HT-29 (cell line): ENCODE measurements at places on chromosomes 13 and 19. TPM values are rescaled to one million over a fixed set of nuclear protein-coding genes. Genes with fewer than 3 reads are reported as not detected.

The PSG2 gene
- not detected in 2 replicates for total RNA-seq

The NR1H2 gene
- 111 and 113 TPM in 2 replicates for total RNA-seq

The ZNF333 gene
- total RNA-seq, result 2.3 and 2.6 TPM in 2 replicates

DNA sequence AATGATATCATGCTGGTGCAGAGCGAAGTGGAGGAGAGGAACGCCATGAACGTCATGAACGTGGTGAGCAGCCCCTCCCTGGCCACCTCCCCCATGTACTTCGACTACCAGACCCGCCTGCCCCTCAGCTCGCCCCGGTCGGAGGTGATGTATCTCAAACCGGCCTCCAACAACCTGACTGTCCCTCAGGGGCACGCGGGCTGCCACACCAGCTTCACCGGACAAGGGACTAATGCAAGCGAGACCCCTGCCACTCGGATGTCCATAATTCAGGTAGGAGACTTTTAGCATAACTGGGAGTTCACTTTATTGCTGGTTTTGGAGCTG lies 3.3 kb downstream of the PCDH17 start:
- no peak for DNase-seq

- DNase-seq, result no peak
These were observed 15.8 kb downstream of the DEDD2 start for GRCh38 chr19:42201489-42202289.

DNA sequence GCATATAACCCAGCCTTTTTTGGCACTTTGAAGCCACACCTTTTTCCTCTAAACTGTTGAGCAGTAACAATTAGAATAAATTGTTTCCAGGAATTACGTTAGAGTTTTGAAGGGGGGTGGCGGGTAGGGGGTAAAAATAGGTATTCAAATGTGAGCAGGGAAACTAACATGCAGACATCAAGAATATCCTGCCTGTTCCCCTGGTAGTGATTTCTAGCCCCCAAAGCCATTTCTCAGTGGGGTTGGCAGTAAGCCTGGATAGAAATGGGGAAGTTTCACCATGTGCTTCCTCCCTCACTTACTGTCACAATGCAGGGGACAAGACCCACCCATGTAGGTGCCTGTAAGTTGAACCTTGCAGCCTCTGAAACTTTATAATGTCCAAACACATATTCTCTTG lies 3.8 kb downstream of the DOCK9 start:
- DNase-seq, result no peak
